ENCODE measurements at places on chromosomes 1 and 21.
A peak's percentile ranks its signal among the peaks of the same experiment; 100 is the strongest.

GRCh38 chr1:211577819-211578639 lies 932 bp downstream of the SLC30A1 start:
- peak; percentile 64 for DNase-seq

- peak; percentile 7 for DNase-seq
Observed at GRCh38 chr1:203206129-203206687, 19.7 kb upstream of the CHI3L1 start.

DNA sequence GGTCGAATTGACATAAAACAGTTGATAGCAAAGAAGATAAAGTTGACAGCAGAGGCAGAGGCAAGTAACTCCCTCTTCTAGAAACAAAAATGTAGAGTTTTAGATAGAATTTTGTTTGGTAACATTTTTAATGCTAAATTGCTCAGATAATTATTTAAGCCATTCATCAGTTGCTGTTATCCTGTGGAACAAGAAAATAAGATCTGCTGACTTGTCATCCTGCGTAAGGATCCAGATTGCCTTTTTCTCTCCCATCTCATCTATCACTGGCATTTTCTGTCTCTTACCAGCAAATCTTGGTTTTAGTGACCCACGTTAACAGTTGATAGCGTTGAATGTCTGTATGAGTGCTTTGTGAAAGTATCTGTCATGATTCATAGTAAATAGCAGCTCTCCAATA lies 29.8 kb downstream of the SOAT1 start:
- DNase-seq = no peak

- DNase-seq = no peak
Observed at GRCh38 chr1:162220009-162220539, 150.6 kb downstream of the NOS1AP start.

GRCh38 chr1:165174491-165174890 lies 182.0 kb downstream of the LMX1A start:
- no peak for DNase-seq

GRCh38 chr1:238176441-238176840 lies 285.7 kb upstream of the ZP4 start:
- DNase-seq = no peak

- no peak for DNase-seq
Observed at GRCh38 chr1:153742411-153743142, 14.7 kb downstream of the INTS3 start.

DNA sequence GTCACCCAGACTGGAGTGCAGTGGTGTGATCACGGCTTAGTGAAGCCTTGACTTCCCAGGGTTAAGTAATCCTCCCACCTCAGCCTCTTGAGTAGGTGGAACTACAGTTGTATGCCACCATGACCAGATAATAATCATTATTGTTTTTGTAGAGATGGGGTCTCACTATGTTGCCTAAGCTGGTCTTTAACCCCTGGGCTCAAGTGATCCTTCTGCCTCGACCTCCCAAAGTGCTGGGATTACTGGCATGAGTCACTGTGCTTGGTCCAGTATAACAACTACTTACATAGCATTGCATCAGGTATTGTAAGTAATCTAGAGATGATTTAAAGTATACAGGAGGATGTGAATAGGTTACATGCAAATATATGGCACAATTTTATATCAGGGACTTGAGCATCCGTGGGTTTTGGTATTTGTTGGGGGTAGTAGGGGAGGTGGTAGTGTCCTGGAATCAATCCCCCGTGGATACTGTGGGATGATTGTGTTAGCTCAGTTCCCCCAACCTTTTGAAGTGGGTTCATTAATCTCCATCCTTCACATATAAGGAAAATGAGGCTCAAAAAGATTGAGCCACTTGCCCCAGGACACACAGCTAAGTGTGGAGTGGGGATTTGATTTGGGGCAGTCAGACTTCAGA lies 61.4 kb upstream of the CNIH3 start:
- DNase-seq = no peak

DNA sequence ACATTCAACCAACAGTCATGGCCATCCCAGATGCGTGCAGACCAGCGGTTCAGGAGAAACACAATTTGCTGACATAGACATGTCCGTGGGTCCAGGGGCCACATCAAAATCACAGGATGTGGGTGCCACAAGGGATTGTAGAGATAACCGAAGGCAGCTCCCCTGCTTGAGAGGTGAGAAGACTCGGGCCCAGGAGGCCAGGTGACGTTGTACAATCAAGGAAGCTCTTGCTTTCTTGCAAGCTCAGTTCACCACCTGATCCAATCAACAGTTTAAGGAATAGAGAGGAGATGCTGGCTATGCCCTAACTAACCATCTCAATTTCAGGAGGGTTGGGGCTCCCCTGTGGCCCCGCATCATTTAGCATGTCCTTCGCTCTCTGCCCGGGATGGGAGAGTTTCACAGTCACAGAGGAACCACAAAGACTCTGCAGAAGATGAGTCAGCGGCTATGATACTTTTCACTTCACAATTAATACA lies 19.5 kb downstream of the UBASH3A start:
- DNase-seq = no peak

DNA sequence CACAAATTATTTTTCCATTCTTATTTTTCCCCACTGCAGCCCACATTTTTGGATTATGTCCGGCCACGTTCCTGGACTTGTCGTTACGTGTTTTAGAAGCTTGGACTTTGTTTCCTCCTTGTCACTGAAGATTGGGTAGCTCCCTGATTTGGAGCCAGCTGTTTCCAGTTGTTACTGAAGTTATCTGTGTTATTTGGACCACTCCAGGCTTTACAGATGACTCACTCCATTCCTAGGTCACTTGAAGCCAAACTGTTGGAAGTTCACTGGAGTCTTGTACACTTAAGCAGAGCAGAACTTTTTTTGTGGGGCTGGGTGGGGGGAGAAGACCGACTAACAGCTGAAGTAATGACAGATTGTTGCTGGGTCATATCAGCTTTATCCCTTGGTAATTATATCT lies 12.2 kb upstream of the AXDND1 start:
- no peak for DNase-seq

DNA sequence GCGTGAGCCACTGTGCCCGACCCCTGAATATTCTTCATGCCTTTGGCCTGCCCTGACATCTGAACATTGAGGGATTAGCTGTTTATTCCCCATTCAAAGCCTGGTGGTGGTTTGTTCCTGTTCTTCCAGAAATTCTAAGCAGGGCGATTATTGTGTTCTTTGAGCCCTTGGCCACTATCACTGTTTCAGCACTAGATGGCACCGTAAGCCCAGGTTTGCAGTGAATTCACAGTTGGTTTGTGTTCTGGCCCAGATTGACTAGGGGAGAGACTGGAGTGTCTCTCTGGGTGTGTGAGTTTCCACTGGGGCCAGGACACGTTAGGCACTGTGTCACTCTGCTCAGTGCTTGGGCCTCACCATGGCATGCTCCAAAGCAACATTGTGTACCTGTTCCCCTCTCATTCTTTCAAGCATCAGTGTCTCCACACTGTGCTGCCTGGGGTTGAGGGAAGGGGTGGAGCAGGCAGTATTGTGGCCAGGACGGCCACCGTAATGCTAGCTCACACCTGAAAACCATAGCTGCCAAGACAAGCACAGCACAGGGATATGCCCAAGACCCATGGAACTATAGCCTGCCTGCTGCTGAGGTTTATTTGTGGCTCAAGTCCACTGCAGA lies 52.7 kb downstream of the PKN2 start:
- DNase-seq = no peak

DNA sequence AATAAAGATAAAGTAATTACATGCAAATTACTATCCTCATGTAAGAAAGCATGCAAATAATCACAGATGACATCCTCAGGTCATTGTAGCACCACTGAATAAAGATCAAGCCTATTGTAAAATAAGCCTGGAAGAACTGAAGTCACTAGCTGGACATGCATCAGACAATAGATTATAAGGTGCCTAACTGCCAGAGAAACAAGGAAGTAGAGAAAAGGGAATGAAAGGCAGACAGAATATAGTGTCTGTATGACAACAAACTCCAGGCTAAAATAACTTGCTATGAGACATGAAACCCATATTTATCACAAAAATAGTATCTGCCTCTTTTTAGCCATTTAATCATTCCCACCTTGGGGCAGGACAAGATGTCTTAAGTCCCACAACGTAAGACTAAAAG lies 108.7 kb downstream of the ENAH start:
- DNase-seq = no peak

DNA sequence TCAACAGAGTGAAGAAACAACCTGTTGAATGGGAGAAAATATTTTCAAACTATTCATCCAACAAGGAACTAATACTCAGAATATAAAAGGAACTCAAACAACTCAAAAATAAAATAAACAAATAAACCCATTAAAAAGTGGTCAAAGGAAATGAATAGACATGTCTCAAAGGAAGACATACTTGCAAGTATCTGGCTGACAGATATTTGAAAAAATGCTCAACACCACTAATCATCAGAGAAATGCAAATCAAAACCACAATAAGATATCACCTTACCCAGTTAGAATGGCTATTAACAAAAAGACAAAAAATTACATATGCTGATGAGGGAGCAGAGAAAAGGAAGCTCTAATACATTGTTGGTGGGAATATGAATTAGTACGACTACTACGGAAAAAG lies 38.2 kb downstream of the TNFSF4 start:
- DNase-seq = no peak

- DNase-seq = no peak
Observed at GRCh38 chr1:205536759-205537361, 32.4 kb downstream of the CDK18 start.

DNA sequence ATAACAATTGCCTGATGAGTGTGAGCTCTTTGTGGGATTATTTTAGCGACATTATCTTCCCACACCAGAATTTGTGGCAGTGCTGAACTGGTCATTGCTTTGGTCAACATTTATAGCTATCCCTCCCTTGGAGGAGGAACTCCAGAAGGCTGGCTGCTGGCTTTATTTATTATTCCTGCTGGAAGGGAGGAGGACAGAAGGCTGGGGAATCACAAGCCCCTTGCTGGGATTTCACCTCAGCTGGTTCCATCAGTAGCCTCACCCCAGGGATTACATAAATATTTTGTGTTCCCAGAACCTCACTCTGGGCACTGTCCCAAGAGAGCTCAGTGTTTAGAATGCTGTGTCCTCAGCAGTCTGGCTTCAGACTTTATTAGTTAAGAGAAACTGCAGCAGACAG lies 102.8 kb upstream of the C1orf21 start:
- DNase-seq = no peak

DNA sequence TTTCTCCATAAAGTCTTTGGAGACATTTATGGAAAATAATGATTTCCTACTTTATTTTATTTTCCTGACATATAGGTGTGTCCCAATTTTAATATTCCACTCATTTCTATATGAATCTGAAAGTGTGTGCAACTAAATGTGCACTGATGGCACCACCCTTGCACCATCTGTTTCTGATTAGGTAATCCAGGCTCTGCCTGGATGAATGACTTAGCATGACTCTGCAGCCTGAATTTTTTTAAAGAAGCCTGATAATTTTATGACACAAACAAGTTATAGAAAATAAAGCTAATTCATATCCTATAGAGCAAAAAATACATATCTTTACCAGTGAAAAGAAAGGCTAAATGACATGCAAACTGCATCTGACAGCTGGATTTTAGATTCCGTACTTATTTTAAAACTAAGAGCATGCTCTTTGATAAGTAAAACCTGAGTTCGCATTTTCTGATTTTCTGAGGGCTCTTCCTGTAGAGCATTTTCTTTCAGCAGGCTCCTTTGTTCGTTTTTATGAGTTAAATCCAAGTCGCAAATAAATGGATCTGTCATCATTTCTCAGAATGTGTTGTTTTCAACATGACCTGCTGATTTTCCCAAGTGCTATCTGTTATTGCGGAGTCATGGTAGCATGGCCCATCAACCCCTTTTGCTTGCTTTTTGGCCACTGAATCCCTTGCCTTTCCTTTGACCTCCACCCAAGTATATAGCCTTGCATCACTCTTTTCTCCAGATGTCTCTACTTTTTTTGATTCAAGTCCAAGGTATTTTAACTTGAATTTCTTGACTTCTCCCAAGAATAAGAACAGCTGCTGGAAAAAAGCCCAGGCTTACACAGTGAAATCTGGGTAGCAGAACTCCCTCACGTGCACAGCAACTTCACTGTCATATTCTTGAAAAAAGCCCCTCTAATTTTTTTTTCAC lies 52.8 kb upstream of the LYPLAL1 start:
- DNase-seq = no peak

- DNase-seq = no peak
Observed at GRCh38 chr1:183238071-183238470, 52.0 kb downstream of the LAMC2 start.

DNA sequence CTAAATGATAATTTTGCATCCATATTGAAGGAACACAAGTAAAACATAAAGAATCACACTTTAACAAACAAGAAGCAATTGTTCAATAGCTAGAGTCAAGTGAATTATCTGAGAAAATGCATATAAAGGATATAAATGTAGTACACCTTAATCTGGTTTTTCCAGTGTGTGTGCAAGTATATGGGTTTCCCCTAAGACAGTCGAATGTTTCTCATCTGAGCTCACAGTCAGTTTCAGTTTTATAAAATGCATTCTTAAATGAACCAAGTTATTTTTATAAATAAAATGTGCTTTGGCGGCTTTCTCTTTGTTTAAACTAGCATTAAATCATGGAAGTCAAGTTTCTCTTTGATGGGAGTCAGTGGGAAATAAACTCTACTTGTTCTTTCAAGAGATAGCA lies 125.9 kb downstream of the PTPRC start:
- DNase-seq = no peak

GRCh38 chr1:29256979-29257804 lies 20.9 kb downstream of the PTPRU start:
- peak; percentile 88 for DNase-seq

- DNase-seq = no peak
Observed at GRCh38 chr1:240503558-240503957, 108.4 kb downstream of the GREM2 start.

GRCh38 chr1:91015358-91015780 lies 6.5 kb downstream of the ZNF644 start:
- DNase-seq = no peak

- DNase-seq = no peak
Observed at GRCh38 chr1:61158591-61158990, 76.2 kb downstream of the NFIA start.

DNA sequence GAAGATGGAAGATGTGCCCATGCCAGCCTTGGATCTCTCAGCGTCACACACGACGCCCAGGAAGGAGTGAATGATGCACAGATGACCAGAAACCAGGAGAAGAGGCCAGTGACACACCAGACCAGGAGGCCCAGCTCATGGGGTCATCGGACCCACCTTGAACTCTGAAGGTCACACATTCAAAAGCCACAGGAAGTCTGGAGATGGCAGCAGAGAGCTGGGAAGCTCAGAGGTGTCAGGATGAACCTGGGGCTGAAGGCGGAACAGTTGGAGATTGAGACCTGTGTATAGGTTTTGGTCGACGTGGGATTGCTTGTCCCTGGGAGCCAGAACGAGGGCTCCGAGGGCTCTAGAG lies 43.6 kb downstream of the SLC19A1 start:
- DNase-seq = no peak

GRCh38 chr1:11237356-11237755 lies 25.0 kb downstream of the MTOR start:
- DNase-seq = no peak

Measured in NCI-H1436 (cell line).